ENCODE measurements at places on chromosomes 2 and 18.

DNA sequence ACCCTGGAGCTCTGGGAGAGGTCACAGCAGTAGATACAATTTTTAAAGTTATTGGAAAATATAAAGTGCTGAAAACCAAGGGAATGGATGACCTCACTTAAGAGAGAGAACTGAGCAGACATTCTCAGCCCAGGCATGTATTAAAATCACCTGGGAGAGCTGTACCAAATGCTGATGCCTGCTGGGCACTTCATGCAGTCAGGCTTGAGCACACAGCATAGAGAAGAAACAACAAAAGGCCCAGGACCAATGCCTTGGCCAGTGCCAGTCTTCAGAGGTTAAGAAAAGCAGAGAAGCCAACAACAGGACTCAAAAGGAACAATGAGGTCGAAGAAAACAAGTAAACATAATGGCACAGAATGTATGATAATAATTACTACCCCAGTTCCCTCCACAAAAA is 211.8 kb downstream of the L3MBTL4 start:
- DNase-seq, result no peak

DNA sequence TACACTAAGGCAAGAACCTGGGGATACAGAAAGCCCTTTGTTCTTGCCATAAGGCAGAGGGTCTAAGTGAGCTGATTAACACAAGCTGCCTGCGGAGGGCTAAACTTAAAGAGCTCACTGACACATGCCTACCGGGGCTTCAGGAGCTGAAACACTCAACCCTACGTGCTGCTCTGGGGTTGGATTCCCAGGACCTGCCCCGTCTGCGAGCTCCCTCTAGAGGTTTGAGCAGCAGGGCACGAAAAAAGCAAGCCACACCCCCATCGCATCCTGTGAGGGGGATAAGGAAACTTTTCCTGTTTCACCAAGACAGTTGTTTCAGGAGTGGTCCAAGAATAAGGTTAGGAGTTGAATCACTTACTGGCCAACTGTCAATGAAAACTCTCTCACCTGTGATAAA is 562.1 kb downstream of the TMX3 start:
- DNase-seq, result no peak

GRCh38 chr18:77003316-77003715 is 129.3 kb downstream of the MBP start:
- no peak for DNase-seq

- DNase-seq, result no peak
Observed at GRCh38 chr2:225761396-225761795, 361.9 kb downstream of the NYAP2 start.

DNA sequence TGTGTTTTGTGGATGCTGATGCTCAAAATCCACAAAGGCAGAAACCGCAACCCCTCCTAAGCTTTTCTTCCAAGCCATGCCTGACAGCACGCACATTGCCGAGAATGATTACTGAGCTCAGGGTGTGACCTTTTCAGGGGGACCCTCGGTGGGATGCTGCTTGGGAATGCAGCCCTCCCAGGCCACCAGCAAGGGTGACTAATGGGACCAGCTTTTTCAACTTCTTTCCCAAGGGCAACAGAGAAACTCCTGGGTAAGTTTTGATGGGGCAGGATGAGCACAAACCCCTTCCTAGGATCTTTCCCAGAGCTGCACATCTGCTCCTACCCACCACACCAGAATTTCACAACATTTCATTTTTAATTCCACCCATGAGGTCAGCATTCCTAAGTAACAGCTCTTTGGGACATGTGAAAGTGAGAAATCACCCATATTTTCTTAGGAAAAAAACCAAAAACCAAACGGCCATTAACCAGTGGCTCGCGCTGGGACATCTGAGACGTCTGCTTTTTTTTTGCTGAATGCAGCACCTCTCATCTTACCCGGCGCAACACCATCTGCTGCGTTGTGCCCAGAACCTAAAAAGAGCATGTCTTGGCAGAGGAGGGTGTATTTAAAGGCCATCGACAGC is 119.0 kb downstream of the ARL4C start:
- DNase-seq, result no peak

GRCh38 chr2:28276076-28276618 is 116.5 kb upstream of the FOSL2 start:
- DNase-seq, result no peak

DNA sequence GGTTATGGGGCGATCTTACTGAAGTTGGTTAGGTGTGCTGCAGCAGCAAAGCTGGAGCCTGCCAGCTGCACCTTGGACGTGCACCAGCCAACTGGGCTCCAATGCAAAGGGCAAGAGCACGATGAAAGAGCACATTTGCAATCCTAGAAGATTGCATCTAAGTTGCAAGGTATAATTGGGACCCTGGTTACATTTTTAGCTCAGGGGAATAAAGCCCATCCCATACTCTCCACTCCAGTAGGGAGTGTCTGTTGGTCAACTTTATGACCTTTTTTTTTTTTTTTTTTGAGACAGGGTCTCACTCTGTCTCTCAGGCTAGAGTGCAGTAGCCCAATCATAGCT is 22.2 kb upstream of the GPR55 start:
- DNase-seq, result no peak

- no peak for DNase-seq
Observed at GRCh38 chr2:228841877-228842276, 429.2 kb downstream of the PID1 start.

DNA sequence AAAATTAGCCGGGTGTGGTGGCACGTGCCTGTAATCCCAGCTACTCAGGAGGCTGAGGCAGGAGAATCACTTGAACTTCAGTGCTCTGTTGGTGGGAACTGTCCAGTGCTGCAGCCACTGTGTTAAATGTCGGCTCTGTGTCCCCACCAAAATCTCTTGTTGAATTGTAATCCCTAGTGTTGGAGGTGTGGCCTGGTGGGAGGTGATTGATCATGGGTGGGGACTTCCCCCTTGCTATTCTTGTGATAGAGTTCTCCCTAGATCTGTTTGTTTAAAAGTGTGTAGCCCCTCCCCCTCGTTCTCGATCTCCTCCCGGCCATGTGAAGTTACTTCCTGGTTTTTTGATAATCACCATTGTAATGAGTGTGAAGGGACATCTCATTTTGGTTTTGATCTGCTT is 9.8 kb upstream of the RPL31 start:
- no peak for DNase-seq

GRCh38 chr2:121036226-121036692 is 248.7 kb downstream of the TFCP2L1 start:
- DNase-seq, result no peak

- DNase-seq, result no peak
Observed at GRCh38 chr2:216371721-216372702, at the start of gene MARCHF4. Gene MARCHF4 (minus strand): TSS chr2:216372483. CDS start chr2:216370260, 2,223 bp downstream.

- no peak for DNase-seq
Observed at GRCh38 chr2:47747878-47748277, 35.1 kb upstream of the MSH6 start.

DNA sequence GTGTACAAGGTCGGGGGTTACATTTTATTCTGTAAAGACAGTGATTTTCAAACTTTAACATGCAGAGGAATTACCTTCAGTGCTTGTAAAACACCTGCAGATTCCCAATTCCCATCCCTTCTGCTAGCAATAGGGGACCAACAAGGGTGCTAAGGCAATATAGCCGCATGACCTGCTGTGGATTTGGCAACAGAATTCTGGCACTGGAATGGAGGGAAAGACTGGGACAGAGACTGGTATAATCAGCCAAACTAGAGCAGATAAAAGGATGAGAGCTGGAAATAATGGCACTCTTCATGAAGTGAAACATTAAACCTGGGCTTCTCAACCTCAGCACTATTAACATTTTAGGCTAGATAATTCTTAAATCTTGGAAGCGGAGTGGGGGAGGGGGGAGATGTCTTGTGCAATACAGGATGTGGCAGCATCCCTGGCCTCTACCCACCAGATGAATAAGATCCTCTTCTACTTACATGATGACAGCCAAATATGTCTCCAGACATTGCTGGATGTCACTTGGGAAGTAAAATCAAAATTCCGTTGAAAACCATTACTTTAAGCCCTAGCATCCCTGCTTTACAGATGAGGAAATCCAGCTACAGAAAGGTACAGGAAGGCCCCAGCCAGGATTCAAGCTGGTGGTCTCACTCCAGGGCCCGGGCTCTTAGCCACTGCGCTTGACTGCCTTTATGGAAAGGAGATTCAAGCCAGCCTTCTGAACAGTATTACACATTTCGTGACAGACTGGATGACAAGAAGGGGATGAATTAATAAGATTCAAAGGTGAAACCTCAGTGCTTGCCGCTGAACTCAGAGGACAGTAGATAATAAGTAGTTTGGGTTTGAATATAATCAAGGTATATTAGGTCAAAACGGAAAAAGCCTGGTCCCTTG is 1.7 kb downstream of the EVA1A start:
- DNase-seq, result no peak

DNA sequence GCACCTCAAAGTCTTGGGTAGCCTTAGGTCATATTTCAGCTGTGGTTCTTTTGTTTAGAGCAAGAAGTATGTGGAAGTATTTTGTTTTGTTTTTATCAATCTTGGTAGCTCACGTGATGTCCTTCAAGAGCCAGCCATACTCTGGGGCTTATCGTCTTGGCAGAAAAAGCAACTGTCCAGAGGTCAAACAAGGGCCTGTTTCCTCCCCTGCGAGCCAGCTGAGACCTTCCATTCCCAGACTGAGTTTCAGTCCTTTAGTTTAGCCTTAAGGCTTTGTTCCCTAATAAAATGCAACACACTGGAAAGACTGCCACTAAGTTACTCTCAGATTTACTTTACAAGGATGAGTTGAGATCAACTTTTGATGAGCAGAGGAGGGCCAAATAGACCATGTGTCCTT is 63.5 kb downstream of the TXNL1 start:
- no peak for DNase-seq

GRCh38 chr18:73509460-73509859 is 638.2 kb downstream of the FBXO15 start:
- DNase-seq, result no peak

GRCh38 chr18:36162981-36163380 is 24.3 kb upstream of the MOCOS start:
- no peak for DNase-seq

GRCh38 chr2:39631718-39632117 is 34.0 kb upstream of the TMEM178A start:
- no peak for DNase-seq

- peak; percentile 50 for DNase-seq
Observed at GRCh38 chr2:70789304-70790135, 923 bp downstream of the FIGLA start.

- DNase-seq, result no peak
Observed at GRCh38 chr18:13543144-13543543, 183.2 kb downstream of the FAM210A start.

DNA sequence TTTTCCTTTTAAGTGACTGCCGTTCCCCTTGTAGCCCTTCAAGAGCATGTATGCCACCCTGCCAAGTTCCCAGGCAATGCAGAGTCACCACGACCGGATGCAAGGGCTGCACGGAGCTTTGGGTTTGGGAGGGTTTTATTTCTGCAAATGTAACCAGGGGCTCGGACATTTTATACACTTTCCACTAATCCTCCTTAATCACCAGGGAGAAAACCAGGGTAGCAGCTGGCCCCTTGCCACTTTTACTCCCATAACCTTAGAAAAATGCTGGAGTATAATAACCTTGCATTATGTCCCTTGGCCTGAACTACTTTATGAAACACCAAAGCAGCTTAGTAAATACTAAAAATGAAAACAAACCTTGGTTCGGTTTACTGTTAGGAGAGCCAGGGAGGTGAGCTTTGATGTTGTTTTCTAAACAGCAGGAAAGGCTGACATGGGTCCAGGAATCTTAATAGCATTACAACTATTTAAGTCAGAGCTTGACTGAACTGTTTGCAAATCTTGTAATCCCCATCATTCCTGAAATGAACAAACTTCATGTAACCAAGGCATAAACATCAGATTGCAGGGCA is 152.8 kb upstream of the RIOK3 start:
- DNase-seq, result no peak

- no peak for DNase-seq
Observed at GRCh38 chr2:86082756-86083155, 22.9 kb downstream of the POLR1A start.

DNA sequence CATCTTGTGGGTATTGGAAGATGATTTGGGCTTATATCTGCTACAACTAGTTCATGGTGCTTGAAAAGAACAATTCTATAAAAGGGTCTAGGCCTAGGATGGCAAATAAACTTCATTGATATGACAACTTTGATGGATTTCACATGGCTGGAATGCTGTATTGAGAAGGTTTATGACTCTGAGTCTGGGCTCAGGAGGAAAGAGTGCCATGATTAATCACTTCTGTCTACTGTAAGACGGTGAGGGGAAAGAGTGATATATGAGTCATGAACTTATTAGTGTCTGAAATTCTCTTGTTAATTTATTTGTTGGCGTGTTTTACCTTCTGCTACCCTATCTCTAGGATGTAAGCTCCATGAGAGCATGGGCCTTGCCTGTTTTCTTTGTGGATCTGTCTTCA is 17.0 kb upstream of the ADCYAP1 start:
- no peak for DNase-seq

DNA sequence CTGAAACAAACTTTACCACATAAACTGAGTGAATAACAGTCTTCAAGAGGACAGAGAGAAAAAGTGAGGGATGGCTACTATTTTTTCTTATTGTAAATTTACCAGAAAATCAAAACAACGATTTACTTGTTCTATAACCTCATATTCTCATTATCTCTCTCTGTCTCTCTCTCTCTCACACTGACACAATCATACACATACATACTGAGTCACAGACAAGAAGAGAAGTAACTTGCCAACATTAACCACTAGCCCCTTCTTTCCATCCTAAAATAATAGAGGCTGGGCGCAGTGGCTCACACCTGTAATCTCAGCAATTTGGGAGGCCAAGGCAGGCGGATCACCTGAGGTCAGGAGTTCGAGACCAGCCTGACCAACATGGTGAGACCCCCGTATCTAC is 18.2 kb downstream of the SATB2 start:
- DNase-seq, result no peak

DNA sequence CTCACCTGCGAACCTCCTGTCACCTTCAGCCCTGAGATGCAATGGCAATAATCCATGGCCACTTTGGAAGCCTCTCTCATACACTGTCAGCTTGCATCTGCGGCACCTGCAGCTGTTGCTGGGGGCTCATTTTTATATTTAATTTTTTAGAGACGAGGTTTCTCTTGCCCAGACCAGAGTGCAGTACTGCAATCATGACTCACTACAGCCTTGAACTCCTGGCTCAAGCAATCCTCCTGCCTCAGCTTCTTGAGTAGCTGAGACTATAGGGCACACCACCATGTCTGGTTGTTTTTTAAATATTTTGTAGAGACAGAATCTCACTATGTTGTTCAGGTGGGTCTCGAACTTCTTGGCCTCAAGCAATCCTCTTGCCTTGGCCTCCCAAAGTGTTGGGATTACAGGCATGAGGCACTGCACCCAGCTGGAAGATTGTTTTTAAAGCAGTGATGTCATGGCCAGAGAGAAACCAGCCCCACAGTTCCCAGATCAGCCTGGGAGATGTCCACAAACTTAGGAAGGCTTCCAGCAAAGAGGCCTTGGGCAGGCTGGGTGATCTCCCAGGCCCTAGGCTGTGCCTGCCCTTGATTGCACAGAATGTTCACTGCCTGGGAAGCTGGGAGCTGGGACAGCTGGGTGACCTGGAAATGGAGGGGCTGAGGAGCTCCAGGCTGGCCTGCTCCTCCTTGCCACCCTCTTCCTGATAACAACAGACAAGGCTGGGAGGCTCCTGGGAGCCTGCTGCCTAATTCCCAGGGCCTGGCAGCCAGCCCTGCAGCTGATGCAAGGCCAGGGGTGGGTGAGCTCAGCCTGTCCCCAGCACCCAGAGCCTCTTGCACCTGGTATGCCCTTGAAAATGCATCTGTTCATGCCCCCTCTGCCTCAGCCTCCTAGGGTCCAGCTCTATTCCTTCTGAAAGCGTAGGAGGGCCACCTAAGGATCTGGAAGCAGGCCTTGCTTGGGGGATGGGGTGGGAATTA is 27.1 kb downstream of the SH2D6 start:
- DNase-seq, result no peak

Data from Jurkat, Clone E6-1 (cell line).